ENCODE measurements at places on chromosomes 12 and 14.

DNA sequence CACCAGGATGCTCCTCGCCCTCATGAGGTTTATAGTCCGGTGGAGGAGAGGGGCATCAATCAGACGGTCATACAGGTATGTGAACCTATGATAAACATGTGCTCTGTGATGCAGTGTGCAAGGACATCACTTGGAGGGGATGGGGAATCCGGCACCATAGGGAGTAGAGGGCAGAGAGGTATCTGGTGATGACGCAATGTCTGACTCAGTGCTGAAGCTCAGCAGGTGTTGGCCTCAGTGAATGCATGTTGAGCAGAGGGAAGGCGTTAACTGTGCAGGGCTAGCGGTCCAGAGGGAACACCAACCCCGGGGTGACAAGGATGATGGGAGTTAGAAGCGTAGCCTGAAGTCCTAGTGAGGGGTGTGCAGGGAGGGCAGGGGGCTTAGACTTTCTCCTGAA is 200.9 kb downstream of the TMEM132C start:
- DNase-seq = no peak

- no peak for DNase-seq
Observed at GRCh38 chr12:93373961-93374656, 3.6 kb upstream of the NUDT4 start.

DNA sequence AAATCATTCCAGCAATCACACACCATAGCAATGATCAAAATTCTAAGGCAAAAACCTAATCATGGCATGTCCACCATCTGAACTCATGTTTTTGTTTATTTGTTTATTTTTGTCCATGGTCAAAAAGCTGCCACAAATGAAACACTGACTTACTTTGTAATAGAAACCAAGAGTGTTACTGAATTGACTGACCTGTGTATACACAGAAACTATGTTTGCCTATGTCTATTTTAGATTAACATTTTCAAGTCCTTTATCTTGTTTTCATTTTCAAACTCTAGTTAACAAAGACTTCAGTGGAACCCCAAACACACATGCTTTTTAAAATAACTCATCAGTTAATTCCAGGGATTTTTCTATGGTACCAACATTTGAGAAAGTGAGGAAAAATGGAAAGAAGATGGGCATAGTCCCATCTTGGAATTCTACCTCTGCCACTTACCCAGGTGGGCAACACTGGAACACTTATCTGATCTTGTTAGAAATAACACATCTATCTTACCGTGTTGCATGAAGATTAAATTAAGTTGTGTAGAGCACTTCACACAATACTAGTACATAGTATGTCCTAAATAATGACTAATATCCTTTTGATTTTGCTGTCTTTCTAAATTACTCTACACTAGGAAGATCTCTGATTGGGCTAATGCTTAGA is 6.4 kb downstream of the LUM start:
- no peak for DNase-seq

- DNase-seq = no peak
Observed at GRCh38 chr12:48567731-48568130, 2.1 kb downstream of the LALBA start.

DNA sequence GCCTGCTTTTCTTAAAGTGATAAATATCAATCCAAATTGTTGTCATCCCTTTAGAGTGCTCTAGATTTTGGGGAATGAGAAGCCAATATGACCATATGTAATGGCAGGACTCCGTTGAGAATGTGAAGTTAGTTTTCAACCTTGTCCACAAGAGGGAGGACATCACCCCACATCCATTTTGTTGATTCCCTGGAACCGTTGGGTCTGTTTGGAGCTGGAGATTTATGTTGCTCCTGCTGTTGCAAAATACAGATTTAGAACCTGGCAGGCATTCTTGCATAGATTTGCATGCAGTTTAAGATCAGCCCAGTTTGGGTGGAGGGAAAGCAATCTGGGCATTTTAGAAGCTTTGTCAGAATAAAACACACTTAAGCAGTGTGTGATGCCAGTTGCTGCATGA is 620.1 kb downstream of the NRXN3 start:
- no peak for DNase-seq

DNA sequence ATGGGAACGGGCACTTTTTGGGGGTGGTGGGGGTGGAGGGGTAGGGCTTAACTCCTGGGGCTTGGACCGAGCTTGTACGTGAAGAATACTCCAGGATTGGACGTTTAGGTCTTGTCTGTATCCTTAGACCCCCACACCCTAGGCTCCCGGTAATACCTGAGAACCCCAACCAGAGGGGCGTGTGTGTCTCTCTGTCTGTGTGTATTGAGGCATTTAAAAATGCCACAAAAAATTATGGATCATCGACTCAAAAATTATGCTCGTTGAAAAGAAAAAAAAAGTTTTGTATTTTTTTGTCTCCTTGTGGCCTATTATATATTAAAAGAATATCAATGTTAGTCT is 459 bp downstream of the PPFIBP1 start:
- no peak for DNase-seq

DNA sequence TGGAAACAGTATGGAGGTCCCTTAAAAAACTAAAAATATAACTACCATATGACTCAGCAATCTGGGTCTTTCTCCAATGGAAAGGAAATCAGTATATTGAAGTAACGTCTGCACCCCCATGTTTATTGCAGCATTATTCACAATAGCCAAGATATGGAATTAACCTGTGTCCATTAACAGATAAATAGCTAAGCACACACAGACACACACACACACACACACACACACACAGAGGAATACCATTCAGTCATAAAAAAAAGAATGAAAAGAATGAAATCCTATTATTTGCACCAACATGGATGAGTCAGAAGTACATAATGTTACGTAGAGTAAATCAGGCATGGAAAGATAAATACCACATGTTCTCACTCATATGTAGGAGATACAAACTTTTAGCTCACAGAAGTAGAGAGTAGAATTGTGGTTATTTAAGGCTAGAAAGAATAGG is 4.7 kb downstream of the KLRK1 start:
- no peak for DNase-seq

GRCh38 chr14:58772794-58773620 is 135.2 kb downstream of the DACT1 start:
- no peak for DNase-seq

- no peak for DNase-seq
Observed at GRCh38 chr12:71536279-71536938, 96.8 kb downstream of the LGR5 start.

- DNase-seq = no peak
Observed at GRCh38 chr14:102927878-102928411, 5.5 kb downstream of the AMN start.

- DNase-seq = no peak
Observed at GRCh38 chr14:35050652-35051051, 4.6 kb downstream of the FAM177A1 start.

- DNase-seq = no peak
Observed at GRCh38 chr14:20632831-20633691, 8.4 kb downstream of the OR6S1 start.

DNA sequence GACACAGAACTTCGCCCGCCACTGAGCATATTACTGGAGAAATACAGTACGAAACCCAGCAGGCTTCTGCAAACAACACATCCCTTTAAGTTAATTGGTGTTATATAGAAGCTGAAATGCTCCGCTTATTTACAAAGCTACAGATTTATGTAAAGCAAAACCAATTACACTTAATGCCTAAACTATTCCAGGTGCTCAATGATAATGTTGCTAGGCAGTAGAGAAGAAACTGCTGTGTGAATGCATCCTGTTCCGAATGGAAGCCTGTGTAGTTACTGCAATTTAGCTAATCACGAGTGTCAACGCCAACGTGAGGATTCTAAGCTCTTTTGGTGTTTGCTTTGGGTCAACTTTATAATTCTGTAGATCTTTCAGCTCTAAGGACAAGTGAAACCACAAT is 89.8 kb downstream of the SLC15A5 start:
- DNase-seq = no peak

DNA sequence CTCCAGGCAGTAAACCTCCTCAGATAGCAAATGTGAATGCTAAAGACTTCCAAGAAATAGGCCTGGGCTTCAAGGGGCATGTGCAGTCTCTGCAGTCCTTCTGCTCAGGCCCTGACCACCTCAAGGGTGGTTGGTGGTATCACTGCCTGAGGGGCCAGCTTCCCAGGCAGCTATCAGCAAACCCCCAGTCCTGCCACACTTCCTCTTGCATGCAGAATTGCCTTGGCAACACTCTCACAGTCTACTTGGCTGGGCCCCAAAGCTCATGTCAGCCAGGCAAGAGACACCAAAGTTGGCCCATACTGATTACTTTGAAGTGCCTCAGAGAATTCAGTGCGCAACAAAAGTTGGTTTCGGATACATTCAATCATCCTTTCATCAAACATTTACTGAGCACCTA is 3.5 kb upstream of the ASB8 start:
- no peak for DNase-seq

- DNase-seq = no peak
Observed at GRCh38 chr14:51298895-51299294, 58.8 kb downstream of the TMX1 start.

DNA sequence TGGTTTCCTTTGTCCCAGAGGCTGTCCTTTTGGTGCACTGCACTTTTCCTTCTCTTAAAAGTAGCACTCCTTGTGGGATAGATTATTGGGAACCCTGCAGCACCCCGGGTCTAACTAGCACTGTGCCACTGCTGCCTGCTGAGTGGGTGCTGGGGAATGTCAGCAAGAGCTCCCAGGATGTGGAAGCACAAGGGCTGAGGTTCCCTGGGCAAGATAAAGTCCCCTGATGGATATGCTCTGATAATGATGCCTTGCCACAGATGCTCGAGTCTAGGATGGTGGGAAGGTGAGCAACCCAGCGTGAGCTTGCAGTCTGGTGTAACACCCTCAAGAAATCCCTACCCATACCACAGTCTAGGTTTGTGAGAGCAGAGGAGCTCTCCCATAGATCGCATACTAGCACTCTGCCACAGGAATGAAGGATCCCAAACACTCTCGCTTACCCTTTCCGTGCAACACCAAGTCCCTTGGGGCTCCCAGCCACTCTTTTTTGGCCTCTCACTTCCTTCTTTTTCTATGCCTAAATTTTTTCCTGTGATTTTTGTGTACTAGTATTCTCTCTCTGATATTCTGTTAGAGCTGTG is 32.6 kb downstream of the USP15 start:
- no peak for DNase-seq

GRCh38 chr14:57979376-57980048 is 113.6 kb upstream of the SLC35F4 start:
- no peak for DNase-seq

DNA sequence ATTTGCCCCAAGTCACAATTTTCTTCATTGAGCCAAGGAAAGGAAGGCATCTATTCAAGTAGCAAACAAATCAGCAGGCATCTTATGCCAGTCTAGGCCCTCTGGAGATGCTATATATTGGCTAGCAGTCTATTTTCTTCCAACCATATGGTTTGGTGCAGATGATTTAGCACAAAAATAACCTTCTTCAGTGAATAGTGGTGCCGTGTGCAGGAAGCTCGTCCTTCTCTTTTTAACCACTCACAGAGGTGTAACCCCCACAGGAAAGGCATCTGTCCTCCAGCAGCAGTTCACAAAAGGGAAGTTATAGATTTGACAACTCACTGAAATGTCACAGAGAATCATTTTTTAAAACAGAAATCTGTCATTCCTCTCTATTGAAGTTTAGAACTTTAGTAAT is 445.7 kb upstream of the SYT1 start:
- DNase-seq = no peak

DNA sequence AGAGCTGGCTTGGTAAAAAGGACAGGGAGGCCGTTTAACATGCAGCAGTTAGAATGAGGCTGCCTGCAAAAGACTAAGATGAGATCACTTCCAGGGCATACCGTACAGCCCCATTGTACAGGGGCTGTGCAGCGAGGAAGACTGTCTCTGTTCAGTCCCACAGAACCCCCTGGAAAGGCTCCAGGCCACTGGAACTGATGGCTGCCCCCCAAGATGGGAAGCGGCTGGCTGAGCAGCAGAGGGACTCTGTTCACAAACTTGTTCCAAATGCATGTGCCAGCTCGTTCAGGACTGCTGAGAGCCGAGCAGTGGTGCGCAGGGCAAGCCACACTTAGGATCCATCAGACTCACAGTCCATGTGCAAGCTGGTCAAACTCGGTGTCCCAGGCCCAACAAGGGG is 82.9 kb downstream of the CHGA start:
- no peak for DNase-seq

GRCh38 chr14:63496837-63497400 is 46.3 kb downstream of the PPP2R5E start:
- no peak for DNase-seq

- no peak for DNase-seq
Observed at GRCh38 chr14:34003691-34004090, 52.8 kb upstream of the EGLN3 start.

DNA sequence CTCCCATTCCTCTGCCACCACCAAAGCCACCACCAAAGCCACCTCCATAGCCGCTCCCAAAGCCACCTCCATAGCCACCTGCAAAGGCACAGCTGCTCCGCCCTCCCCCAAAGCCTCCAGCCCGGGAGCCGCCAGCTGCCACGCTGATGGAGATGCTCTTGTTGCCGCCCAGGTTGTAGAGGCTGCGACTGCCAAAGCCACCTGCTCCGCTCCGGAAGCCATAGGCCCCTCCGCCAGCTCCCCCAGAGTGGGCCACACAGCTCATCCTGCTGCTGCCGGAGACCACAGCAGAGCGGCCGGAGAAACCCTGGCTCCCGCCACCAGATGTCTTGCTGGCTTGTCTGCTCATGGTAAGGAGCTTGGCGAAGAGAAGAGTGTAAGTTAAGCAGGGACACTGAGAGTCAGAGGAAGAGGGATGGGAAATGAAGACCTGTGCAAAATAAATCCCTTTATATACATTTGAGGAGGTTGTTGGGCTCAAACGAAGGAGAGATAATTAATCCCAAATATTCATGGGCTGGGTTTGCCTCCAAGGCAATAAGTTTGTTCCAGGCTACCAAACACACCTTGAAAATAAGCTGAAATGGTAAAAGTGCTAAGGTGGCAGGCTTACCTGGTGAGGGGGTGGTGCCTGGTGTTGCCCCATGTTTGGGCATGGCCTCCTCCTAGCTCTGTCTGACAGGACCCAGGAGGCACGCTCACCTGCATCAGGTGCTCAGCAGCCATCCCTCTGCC is at the start of gene KRT3:
KRT3 (minus strand) TSS at position 424 of the 735 bp plus-strand sequence; CDS start at position 349, 75 bp downstream.
- DNase-seq = no peak

GRCh38 chr12:3199551-3200031 is 122.4 kb downstream of the TSPAN9 start:
- DNase-seq = no peak

GRCh38 chr14:101449114-101449513 is 112.2 kb upstream of the DIO3 start:
- DNase-seq = no peak

GRCh38 chr14:36719823-36720222 is 58.2 kb downstream of the PAX9 start:
- DNase-seq = no peak

- DNase-seq = no peak
Observed at GRCh38 chr12:121184425-121184824, 25.5 kb upstream of the P2RX4 start.

Data from cortex of kidney (tissue), 1 donor.